ENCODE measurements at places on chromosomes 6 and 20.

GRCh38 chr6:127939442-127940066 lies 38.7 kb upstream of the THEMIS start:
- DNase-seq = peak; percentile 54

GRCh38 chr6:43913375-43914271 lies 143.6 kb downstream of the VEGFA start:
- DNase-seq = no peak

DNA sequence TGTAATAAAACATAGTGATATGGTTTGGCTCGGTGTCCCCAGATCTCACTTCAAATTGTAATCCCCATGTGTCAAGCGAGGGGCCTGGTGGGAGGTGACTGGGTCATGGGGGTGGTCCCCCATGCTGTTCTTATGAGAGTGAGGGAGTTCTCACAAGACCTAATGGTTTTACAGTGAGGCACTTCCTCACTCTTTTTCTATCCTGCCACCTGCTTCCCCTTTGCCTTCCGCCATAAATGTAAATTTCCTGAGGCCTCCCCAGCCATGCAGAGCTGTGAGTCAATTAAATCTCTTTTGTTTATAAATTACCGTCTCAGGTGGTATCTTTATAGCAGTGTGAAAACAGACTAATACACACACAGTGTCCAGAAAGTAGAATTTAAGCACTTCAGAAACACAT lies 78.5 kb downstream of the REPS1 start:
- no peak for DNase-seq

- no peak for DNase-seq
Observed at GRCh38 chr6:75499640-75500039, 6.0 kb upstream of the FILIP1 start.

GRCh38 chr6:106398621-106399020 lies 38.1 kb downstream of the CRYBG1 start:
- no peak for DNase-seq

- no peak for DNase-seq
Observed at GRCh38 chr20:37911838-37912281, 8.9 kb downstream of the VSTM2L start.

DNA sequence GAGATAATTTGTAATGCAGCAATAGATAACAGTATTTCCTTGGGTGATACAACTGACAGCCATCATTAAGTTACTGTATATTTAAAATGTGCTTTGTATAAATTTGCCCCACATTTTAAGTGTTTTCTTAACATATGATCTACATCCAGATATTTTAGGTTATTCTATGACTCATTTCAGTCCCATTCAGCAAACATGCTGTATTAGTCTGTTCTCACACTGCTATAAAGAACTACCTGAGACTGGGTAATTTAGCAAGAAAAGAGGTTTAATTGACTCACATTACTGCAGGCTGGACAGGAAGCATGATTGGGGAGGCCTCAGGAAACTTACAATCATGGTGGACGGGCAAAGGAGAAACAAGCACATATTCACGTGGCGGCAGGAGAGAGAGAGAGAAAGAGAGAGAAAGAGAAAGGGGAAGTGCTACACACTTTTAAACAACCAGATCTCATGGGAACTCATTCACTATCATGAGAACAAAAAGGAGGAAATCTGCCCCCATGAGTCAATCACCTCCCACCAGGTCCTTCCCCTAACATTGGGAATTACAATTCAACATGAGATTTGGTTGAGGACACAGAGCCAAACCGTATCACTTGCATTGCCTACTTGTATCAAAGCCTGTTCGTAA lies 9.6 kb upstream of the CHD6 start:
- no peak for DNase-seq

DNA sequence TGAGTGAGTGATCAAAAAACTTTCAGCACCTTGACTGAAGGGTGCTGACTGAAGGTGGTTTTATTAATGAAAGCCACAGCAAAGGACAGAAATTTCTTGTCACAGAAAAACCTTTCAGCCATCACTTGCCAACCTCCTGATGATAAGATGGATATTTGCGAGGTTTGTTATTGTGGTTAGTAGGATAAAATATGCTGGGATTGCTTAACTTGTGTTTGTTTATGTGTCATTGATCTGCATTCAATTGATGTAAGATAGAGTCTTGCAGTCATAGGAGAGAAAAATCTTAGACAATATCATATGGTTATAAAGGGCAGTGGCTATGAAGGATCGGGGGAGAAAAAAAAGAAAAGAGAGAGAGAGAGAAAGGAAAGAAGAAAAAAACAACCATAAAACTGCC lies 1.2 kb downstream of the TSBP1 start:
- no peak for DNase-seq

DNA sequence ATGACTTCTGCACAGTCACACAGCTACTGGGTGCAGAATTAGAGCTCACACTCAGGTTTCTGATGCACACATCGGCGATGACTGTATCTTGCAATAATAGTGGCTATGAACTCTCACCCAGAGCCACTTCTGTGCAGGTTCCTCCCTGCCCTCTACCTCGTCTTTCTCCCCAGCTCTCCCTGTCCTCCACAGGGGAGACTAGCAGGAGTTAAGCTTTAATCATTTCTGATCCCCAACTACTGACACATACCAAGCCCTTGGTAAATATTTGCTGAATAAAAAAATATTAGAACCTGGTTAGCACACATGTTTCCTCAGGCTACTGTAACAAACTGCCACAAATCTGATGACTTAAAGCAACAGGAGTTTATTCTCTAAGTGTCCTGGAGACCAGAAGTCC lies 222.7 kb upstream of the FOXA2 start:
- DNase-seq = no peak

DNA sequence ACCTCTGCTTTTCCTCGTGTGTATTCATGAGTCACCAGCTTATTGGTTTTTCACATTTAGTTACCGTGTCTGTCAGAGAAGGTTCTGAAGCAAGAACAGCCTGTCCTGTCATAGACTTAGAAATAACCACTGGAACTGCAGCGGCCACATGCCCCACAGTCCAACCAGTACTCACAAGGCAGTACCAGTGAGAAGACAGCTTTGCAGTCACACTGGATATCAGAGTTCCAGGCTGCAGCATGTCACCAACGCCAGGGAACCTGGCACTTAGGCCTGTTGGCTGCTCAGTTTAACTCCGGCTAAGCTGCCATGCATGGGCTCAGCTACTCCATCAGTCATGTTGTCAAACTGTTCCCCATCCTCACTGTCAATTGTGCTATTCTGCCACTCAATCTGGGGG lies 40.1 kb downstream of the ADNP start:
- DNase-seq = no peak

DNA sequence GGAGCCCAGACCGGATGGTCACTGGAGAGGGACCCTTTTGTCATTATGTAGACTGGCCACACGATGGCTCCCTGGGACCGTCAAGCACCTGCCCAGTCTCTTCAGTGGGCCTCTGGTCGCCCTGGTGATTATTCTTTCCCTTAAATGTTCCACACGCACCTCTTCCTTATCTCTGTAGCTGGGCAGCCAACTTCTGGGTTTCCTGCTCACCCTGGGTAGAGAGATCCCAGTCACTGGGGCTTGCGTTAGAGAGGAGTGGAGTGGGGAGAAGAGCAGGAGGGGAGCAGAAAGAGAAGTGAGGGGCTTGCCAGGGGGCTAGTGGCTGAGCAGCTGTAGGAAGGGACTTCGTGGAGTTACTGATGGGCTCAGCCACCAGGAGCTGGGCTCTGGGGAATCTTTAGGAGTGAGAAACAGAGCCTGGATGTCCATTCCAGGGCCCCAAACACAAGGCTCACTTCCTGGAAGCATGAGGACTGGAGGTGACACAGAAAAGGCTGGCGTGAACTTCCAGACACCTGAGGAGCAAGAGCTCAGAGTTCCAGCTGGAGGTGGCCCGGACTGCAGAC lies 150.1 kb downstream of the DHX35 start:
- DNase-seq = no peak

- no peak for DNase-seq
Observed at GRCh38 chr6:50602292-50602691, 111.0 kb upstream of the TFAP2D start.

- DNase-seq = no peak
Observed at GRCh38 chr20:58267389-58268215, 39.1 kb upstream of the ANKRD60 start.

- no peak for DNase-seq
Observed at GRCh38 chr20:44357555-44358125, 2.1 kb downstream of the HNF4A start.

GRCh38 chr20:39259808-39260207 lies 297.7 kb downstream of the DHX35 start:
- no peak for DNase-seq

GRCh38 chr20:44759595-44759994 lies 13.9 kb downstream of the KCNK15 start:
- no peak for DNase-seq

DNA sequence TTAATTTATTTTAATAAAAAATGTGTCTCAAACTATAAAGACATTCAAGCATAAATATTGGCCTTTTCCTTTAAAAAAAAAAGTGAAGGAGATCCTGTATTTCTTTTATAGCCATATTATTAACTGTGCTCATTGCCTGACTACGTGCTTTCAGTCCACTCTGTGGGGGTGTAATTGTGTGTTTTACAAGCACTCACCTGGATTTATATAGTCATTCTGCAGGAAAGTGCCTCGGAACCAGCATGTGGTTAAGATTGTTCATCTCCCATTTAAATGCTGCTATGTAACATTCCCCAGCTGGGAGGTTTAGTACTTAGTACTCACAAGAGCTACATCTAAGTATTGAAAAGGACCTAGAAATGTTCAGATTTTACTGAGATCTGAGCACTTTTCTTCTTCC lies 47.9 kb upstream of the SLC22A16 start:
- DNase-seq = peak; percentile 62

DNA sequence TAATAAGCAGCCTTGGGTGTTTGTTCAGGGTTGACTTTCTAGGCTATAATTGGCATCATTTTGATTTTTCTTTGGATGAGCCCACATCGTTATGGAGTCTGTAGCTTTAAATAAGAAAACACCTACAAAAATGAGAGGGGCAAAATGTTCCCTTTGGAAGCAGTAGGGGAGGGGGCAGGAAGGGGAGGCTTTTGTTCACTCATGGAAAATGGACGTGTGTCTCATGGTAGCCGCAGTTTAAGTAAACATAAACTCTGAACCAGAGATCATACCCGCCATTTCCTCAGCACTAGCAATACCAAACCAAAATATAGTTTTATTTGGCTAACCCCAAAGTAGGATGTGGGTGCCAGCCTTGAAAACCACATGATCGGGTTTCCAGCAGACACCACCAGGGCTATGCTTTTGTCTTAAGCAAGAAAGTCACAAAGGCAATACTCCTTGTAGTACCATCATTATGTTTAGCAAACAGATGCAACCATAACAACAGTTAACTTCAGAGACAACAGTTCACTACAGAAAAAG lies 572.5 kb upstream of the JAG1 start:
- no peak for DNase-seq

DNA sequence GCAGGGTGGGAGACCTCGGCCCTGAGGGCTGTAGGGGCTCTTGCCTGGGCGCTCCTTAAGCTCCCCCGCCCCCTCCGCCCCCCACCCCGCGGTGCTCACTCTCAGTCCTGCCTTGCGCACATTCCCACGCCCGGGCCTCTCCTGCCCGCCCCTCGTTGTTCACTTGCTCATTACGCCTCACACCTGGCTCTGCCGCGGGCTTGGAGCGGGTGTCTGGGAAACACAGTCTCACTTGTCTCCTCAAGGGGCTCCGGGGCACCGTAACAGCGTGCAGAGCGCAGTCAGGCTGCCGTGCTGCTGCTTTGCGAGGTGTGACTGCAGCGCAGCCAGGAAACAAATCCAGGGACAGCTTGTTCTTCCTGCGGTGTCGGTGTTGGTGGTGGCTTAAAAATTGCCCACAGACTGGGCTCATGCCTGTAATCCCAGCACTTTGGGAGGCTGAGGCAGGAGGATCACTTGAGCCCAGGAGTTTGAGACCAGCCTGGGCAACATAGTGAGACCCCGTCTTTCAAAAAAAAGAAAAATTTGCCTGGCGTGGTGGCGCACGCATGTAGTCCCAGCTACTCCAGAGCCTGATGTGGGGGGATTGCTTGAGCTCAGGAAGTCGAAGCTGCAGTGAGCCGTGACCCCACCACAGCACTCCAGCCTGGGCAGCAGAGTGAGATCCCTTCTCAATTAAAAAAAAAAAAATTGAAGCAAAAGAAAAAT lies 4.6 kb downstream of the NPBWR2 start:
- no peak for DNase-seq

GRCh38 chr20:61041481-61041880 lies 210.6 kb upstream of the CDH4 start:
- no peak for DNase-seq

- DNase-seq = no peak
Observed at GRCh38 chr20:63553933-63554290, at the start of gene FNDC11. Gene FNDC11 (plus strand): TSS chr20:63554159. CDS start chr20:63555664, 1,505 bp downstream.

DNA sequence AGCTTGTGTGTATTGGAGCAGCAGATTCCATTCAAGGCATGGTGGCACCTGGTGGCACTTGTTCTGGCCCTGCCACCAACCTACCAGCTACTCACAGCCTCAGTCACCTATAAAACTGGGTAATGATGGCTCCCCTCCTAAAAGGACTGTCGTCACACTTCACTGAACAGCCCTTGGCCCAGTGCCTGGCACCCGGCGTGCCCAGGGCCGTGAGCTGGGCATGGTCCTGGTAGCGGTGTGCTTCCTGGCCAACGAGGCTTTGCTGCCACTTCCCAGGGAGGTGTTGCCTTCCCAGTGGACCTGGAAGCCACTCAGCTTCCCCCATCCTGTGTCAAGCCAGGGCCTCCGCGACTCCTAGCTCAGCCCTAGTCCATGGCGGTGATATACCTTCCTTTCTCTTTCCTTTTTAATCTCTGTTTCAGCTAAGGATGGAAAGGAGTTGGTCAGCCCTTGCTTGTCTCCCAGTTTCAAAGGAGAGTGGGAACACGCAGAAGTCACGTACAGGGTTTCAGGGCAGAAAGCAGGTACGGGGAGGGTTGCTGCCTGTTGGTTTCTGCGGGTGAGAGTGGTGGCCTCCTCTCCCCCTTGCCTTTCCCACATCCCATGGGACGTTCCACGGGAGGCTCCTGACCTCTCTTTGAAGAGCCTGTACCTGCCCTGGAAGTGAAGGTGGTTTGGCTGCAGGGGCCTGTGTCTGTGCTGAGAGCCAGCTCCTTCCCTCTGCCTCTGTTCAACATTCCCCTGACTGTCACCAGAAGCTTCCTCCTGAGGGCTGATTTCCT lies 25.5 kb downstream of the ENTPD6 start:
- DNase-seq = peak; percentile 64
